ENCODE measurements at places on chromosomes 11 and 22. TPM values are rescaled to one million over a fixed set of nuclear protein-coding genes. Genes with fewer than 3 reads are reported as not detected.

A4GALT gene
- 42.1 TPM for total RNA-seq

POTEH gene
- not detected for total RNA-seq

SMIM35 gene
- total RNA-seq = not detected

ISX gene
- not detected for total RNA-seq

IL17REL gene
- total RNA-seq = not detected

DNA sequence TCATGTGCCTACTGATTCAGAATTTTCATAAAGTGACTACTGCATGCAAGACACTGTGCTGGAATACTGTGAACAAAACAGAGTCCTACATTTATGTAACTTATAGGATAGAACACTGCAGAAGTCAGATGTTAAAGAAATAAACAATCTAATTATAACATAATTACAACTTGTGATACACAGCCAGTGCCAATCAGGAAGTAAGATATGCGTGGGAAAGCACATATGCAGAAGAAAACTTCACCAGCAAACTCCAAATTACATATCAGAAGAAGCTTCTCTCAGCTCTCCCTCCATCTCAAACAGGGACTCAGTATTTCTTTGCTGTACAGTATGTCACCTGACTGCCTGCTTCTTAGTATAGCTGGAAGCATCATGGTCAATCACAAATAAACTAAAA is 37.4 kb downstream of the PAK1 start:
- no peak for DNase-seq

GRCh38 chr11:116951762-116952161 is 114.3 kb upstream of the APOA1 start:
- DNase-seq = no peak

GRCh38 chr22:35678836-35679235 is 30.6 kb downstream of the APOL6 start:
- no peak for DNase-seq

GRCh38 chr11:68177877-68178276 is 35.2 kb downstream of the KMT5B start:
- DNase-seq = no peak

- no peak for DNase-seq
These were observed 39.2 kb upstream of the SLC36A4 start for GRCh38 chr11:93236741-93237675.

- DNase-seq = no peak
These were observed 19.4 kb upstream of the ACCSL start for GRCh38 chr11:44028401-44028800.

DNA sequence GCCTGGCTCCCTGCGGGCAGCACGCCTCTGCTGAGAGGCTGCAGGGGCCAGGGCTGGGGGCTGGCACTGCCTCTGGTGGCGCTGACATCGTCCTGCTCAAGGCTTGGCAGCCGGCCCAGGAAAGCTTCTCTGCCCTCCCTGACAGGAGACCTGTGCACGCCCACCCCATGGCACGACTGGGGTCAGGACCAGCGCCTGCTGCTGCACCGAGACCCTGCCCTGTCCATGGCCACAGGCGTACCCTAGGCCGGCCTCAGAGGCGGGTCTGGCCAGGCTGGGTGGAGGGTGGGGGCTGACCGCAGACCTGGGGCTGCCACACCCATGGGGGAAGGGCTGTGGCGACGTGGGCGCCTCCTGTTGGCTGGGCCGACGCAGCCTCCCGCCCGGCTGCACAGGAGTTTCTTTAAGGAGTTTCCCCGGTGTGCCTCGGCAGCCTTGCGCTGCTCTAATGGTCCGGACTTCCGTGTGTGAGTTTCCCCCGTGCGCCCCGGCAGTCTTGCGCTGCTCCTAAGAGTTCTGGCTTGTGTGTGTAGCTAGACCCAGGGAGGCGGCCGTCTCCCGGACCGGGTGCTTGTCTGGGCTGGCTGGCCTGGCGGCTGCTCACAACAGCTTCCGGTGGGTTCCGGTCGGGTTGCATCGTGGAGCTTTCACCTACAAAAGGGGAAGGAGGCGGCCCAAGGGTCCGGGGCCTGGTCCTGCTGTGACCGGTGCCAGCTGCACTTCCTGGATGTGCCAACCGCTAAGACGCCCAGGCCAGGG is 4.6 kb downstream of the TRABD start:
- no peak for DNase-seq

DNA sequence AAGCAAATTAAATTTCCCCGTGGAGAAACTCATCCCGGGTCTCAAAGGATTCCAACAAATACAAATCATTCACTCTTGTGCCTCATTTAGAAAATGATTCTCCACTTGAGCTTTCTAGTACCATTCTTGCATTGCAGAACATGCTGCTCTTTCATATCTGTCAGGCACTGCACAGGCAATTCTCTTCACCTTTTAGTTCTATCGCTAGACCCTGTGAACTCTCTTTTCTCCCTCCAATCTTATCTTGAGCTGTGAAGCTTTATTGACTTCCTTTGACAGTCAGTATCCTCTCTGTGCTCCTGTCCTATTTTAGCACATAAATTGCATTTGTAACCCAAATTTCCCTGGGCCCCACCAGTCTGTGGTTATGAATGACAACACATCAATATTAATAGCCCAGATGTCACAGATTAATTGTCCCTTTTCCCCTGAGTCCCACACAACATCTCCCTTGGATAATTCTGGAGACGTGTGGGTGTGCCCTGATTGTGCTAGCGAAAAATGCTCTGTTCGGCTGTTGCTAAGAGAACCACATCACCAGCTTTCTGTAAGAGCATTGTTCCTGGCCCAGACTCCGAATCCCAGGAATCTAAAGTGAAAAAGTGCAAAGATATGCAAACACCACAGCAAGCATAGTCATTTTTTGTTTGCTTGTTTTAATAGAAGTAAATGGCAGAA is 22.4 kb upstream of the SC5D start:
- no peak for DNase-seq

DNA sequence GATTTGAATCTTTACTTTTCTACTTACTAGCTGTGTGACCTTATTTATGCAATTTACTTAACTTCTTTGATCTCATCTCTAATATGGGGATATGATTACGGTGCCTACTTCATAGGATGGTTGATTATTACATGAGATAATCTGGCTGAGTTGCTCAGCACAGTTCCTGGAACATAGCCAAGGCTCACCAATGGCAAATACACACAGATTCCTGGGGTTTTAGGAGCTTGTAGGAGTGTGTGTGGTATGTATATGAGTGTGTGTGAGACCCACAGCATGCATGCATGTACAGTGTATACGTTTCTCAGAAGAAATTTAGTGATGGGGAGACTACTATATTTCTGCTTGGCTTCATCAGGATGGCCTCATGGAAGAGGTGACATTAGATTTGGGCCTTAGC is 256.9 kb downstream of the KIRREL3 start:
- DNase-seq = no peak

GRCh38 chr11:12721816-12722604 is 47.8 kb downstream of the TEAD1 start:
- DNase-seq = no peak

DNA sequence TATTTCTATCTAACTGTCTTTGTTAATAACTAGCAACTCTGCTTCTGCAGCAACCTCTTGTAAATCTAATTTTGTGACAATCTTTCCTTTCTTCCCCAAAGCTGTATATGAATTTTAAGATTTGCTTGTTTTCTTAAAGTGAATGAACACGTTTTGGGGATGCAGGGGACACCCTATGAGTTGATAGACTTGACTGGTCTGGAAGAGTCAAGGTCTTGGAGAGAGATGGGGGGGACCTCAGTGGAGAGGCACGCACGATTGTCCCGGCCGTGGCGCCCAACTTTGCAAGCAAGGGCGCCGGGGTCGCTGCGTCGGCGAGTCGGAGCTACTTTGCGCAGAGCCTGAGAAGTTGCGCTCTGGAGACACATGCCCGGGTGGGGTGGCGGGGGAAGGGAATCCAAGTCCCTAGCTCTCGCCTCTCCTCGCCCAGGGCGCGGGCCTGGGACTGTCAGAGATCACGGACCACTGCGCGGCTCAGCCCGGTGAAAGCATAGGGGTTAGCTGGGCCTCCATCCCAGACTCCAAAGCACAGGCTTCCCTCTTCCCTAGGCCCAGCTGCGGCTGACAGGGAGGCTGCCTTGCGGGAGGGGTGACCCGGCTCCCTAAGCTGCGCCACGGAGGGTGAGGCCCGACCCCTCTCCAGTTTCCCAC is 854 bp downstream of the ABCC8 start:
- no peak for DNase-seq

DNA sequence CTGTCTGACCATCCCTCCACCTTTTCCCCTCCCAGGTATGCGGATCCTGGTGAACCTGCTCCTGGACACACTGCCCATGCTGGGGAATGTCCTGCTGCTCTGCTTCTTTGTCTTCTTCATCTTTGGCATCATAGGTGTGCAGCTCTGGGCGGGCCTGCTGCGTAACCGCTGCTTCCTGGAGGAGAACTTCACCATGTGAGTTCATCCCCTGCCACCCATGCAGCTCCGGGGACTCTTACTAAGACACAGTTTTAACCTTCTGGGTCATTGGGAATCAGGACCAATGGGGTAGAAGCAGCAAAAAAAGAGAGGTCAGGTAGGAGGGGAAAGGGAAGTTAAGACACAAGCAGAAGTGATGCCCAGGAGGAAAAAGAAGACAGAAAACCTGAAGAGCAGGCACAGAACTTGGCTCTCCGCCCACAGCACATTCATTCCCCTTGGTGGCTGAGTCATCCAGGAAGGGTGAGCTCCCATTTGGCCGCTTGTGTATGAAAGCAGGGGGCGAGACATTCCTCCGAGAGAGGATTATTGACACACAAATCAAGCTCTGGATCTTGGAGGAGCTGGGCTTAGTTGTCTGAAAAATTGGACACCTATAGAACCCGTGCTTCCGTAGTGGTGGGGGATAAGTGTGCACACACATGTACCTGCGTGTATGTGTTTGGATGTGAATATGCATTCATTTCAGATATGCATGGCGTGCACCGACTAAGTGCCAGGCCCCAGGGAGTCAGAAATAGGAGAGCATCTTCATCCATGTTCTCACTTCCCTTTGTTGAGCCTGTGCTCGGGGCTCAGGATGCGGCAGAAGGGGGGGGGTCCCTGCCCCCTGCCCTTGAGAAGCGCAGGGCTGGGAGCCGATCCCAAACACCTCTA is 64.2 kb downstream of the CACNA1I start:
- DNase-seq = no peak

DNA sequence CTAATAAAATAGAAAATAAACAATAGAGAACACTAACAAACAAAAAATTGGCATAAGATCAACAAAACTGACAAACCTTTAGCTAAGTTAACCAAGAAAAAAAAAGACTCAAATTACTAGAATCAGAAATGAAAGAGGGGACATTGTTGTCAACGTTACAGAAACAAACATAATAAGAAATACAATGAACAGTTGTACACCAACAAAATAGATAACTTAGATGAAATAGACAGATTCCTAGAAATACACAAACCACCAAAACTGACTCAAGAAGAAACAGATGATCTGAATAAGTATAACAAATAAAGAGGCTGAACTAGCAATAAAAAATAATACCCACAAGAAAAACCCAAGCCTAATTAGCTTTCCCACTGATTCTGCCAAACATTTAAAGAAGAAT is 34.7 kb upstream of the TMPRSS4 start:
- DNase-seq = no peak

GRCh38 chr11:44950031-44950624 is 555 bp downstream of the TP53I11 start:
- no peak for DNase-seq

DNA sequence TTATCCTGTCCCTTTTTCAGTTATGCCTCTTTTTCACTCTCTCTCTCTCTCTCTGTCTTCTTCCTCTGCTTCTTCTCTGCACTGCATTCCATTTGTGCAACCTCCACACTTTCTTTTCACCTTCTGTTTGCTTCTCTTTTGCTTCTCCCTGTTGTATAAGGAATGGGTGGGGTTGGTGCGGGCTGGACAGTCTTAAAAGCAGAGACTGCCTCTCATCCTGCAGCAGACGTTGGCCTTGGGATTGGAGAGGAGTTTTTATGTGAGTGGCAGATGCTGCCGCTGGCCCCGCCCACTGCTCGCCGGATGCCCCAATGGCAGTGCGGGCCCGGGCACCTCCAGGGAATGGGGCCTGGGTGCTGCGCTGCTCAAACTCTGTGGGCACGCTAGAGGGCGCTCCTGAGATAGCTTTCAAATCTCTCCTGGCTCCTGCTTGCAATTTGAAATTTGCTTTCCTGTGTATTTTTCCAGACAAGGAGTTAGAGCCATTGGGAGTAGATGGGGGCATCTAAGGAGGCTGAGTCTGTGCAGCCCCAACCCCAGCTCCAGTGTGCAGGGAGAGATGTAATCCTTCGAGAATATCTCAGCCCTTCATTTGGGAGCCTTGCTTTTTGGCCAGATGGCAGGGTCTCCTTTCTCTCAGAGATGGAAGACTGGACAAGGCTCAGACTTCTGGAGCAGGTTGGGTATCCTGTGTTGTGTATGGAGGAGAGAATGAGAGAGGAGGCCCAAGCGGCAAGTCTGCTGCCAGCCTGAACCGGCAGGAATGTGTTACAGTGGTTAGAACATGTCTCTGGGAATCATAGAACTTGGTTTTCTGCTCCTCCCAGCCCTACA is 81.2 kb downstream of the GRAMD1B start:
- DNase-seq = no peak

GRCh38 chr22:35217527-35217926 is 39.8 kb upstream of the HMGXB4 start:
- DNase-seq = no peak

DNA sequence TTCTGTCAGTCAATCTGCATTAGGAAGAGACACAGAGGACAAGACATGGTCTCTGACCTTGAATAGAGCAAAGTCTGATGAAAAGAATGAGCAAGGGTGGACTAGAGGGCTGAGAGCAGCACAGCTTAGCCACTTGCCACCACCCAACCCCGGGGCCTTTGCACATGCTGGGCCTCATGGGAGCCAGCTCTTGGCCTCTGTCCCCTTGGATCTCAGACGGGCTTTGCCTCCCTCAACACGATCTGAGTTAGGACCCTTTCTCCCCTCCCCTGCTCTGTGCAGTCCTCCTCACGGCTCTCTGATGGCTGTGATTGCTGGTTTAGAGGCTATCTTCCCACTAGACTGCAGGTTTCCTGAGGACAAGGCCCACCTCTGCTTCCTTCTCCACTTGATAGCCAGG is 131.6 kb upstream of the B3GAT1 start:
- DNase-seq = peak; percentile 67

DNA sequence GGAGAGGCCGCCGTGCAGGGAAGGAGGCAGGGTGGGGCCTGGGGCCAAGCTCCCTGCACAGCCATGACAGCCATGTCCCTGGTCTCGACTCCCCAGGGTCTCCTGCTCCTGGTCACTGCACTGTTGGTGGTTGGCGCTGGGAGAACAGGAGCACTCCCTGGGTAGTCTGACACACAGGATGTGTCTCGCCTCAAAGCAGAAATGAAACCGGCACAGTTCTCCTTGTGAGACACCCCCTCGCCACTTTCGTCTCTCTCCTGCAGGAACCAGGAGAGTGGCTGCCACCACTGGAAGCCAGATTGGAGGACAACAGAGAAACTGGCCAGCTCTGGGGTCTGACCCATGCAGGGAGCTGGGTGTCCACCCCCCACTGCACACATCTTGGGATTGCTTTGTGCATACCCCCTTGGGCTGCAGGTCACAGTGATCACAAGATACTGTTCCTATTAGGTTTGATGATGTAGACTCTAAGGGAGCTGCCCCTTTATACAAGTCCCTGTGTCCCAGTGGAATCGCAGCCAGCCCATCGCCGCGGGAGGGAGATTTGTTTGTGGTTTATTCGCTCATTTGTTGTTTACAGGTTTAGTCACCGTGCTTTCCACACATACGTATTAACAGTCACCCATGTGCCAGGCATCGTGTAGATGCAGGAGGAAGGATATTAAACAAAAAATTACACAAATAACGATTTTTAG is 27.0 kb upstream of the YWHAH start:
- DNase-seq = no peak

GRCh38 chr22:47248925-47249324 is 486.5 kb downstream of the TBC1D22A start:
- no peak for DNase-seq

Data from mesenteric fat pad (tissue), 1 donor.